ENCODE measurements at places on chromosomes 7 and 10.
A peak's percentile ranks its signal among the peaks of the same experiment; 100 is the strongest.

- no peak for DNase-seq
Observed at GRCh38 chr10:100334762-100335161, 4.7 kb upstream of the PKD2L1 start.

GRCh38 chr7:4265676-4266075 is 416.4 kb upstream of the FOXK1 start:
- DNase-seq: no peak

DNA sequence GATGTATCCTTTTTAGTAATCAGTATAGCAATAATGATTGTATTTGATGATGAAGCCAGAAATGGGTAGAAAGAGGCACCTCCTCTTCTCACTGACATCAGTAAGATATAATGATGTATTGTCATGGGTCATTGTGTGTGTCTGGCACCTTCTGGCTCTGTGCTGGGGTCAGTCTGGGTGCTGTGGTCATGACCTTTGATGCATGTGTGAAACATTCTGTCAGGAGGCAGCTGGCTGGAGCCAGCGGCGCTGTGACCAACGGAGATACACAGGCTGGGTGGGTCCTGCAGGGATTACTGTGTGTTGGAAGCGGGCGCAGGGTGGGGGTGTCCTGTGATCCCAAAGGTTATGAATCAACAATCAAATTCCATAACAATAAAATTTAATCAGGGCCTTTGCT is 35.2 kb downstream of the EEPD1 start:
- no peak for DNase-seq

DNA sequence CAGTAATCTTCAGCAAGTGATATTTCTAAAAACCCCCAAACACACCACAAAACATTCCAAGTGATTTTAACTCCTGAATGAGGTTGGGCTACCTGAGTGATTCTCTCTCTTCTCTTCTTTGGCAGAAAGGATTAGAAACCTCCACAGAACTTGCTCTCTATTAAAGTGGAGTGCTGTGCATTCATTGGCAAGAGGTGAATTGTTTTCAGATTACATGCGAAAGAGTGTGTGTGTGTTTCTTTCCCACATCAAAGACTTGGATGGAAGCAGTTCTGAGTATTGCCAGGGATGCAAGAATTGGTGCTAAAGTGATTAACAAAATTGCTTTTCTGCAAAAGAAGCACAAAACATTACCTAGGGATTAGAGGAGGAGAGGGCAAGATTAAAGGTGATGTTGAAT is 13.1 kb upstream of the FBXW4 start:
- no peak for DNase-seq

DNA sequence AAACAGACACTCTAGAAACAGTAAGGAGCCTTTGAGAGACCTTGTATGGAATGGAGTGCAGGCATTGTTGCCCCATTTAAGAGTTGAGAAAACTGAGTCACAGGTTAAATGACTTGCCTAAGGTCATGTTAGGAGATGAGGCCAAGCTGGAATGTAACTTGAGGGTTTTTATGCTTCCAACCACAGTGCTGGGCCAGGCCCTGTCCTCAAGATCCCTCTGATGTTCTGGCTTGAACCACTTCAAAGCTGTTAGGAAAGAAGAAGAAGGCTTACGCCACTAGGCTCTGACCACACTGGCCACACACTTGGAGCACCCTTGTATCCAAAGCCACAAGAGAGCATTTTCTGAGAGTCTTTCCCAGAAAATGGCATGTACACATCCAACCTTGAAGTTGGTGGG is 42.7 kb downstream of the PLAU start:
- DNase-seq: peak; percentile 53

- no peak for DNase-seq
Observed at GRCh38 chr10:13617116-13617515, 30.4 kb downstream of the PRPF18 start.

- no peak for DNase-seq
Observed at GRCh38 chr7:46539892-46540483, 618.9 kb upstream of the IGFBP3 start.

DNA sequence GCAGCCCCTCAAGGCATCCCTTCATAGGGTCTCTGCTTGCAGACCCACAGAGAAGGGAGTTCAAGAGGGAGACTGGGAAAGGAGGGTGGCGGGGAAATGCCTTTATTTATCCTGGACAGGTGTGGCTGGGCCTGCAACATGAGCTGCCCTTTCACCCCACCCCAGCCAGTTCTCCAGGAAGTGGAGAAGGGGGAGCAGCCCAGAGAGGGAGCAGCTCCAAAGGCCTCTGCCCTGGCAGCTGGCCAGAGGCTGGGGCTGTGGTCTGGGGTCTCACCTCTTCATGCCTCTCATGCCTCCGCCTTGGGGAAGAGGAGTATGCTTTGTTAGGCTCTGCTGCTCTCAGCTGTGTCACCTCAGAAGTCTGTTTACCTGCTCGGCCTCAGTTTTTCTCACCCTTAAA is 3.1 kb downstream of the LDB3 start:
- no peak for DNase-seq

GRCh38 chr7:42161110-42161509 is 75.9 kb downstream of the GLI3 start:
- no peak for DNase-seq

DNA sequence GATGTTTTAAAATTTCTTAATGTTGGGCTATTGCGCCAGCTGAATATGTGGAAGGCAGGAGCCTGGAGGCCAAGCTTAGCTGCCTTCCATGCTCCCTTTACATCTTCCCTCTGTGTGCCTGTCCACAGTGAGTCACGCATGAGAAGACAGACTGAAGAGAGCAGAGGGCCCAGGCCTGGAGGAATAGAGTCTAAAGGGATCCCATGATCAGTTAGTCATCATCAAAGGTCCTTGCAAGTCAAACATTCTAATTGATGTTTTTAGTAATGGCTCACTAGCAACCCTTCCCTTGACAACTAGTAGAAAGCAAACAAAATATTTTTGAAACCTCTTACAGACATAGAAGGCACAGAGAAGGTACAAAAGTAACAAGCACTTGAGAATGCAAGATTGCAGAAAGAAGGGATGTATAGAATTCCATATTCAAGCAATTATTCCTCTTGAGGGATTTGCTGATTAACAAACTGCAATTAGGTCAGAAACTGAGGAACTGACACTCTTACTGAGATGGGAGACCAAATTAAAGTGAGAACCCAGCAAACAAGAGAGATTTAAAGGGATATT is 30.7 kb upstream of the APBB1IP start:
- DNase-seq: no peak

- no peak for DNase-seq
Observed at GRCh38 chr10:114385557-114385956, 18.7 kb downstream of the AFAP1L2 start.

DNA sequence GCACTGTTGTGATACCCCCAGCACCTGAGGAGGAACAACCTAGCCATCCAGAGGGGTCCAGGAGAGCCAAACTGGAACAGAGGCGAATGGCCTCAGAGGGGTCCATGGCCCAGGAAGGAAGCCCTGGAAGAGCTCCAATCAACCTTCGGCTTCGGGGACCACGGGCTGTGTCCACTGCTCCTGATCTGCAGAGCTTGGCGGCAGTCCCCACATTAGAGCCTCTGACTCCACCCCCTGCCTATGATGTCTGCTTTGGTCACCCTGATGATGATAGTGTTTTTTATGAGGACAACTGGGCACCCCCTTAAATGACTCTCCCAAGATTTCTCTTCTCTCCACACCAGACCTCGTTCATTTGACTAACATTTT is 1.6 kb upstream of the CASP2 start:
- DNase-seq: no peak

DNA sequence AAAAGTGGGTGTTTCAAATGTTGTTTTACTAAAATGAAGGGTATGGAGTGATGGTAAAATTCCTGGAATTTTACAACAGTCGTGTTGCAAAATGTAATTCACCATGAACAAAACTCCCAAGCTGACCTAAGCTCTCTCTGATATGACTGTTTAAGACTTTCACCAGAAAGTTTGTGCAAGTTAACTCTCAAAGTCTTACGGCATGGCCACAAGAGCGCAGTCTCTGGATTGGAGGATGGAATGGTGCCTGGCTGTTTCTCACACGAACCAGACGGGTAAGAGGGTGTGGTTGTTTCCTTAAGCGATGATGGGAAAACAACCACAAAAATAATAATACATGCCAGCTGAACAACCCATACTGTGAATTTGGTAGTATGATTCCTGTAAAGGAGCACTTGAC is 662.5 kb downstream of the KCNMA1 start:
- no peak for DNase-seq

DNA sequence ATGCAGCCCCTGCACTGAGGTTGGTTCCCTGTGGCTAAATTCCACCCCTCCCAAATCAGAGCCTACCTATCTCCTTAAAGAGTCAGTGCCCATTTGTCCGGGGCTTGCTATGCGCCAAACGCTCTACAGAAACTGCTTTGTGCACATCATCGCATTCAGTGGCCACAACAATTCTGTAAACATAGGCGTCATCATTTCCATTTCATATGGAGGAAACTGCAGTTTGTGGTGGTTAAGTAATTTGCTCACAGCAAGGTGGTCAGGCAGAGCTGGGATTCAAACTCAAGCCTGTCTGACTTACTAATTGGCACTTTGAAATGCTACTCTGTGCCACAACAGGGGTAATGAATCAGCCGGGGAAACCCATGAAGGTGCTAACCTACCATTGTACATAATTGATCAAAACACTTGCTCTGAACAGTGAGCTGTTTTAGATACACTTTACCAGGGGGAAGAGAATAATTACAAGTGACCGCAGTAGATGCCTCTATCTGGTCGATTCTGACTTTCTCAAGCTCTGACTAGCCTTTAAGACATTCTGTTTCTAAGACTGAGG is 775.5 kb downstream of the LRMDA start:
- DNase-seq: no peak

DNA sequence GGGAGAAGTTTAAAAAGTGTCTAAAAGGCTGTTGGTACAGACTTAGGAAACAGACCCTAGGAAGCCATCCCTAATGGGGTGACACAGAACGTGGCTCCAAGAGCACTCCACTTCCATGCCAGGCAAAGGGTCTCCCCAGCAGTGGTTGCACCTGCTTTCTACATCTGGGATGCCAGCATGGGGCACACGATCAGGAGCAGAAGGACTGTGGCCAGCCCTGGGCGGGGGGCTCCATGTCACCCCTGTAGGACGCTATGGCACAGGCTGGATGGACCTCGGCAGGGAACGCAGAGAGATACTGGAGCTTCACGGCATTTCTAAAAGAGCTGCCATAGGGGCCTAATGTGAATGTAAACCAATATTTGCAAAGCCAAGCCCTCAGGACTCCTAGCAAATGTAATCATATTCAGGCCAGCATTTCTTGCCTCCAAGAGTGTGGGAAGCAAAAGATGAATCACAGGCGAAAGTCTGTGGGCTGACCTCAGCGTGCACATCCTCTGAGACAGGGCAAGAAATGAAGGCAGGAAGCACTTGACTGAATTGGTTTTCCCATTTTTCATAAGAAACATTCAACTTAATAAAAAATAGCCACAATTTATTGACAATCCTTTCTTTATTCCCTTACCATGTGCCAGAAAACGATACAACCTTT is 93.9 kb downstream of the ATXN7L1 start:
- no peak for DNase-seq

DNA sequence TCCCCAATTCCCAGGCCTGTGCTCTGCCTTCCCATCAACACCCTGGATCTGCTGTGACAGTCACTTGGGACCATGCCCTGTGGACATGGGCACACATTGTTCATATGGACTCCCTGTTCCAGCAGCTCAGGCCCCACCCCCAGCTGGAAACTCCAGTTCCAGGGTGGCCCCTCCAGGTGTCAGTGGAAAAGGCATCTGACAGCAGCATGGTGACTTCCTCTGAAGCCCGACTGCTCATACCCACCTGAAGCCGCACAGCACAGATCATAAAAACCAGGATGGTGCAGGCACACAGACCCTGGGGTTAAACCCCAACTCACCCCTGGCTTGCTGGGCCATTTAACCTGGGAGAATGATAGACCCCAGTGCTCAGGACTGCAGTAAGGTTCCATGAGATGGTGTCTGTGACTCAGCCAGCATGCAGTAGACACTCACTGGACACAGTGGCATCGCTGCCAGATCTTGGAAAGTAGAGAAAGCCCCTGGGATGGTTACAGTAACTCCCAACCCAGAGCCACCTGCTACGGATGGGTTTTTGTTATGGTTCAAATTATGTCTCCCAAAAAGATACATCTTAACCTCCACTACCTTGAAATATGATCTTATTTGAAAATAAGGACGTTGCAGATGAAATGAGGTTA is 72.6 kb upstream of the NANOS1 start:
- no peak for DNase-seq

- DNase-seq: peak; percentile 90
Observed at GRCh38 chr10:124741281-124741921, 2.8 kb downstream of the FAM53B start.

Data from KBM-7 (cell line).